ENCODE measurements at places on chromosomes 2 and 18.

- DNase-seq: no peak
Measured at GRCh38 chr2:221360742-221361141, 211.4 kb downstream of the EPHA4 start.

DNA sequence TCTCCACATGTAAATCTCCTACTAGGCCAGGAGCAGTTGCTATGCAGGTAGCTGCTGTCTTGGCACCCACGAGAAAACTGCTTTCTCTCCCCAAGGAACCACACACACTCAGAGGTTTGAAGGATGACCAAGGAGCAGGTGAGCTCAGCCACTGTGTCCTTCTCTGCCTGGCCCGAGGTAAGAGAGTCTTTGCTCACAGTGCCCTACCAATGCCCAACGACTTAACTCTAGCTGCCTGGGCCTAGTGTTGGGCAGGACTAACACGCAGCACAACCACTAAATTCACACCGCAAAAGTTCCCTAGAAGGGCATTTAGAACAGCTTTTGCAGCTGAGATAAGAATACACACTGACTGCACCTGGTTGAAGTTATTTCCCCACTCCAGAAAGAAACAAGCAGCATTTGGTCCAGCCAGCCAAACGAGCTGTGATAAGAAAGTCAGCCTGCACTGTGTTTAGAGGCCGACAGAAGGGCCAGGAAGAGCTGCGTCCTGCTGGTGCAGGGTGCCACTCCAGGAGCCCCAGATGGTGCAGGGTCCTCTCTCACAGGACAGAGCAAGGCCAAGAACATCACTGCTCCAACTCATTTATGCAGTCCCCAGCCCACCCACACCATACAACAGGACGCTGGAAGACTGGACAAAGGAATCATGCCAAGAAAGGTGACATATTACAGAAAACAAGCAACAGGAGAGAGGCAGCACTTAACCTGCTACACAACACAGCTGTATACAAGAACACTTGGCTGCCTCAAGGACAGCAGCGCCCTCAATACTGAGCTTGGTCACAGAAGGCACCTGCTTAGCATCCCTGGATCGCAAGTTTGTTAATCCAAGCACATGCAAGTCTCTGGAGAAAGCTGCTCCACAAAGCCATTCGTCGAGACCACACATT is 12.5 kb downstream of the HDLBP start:
- DNase-seq: no peak

DNA sequence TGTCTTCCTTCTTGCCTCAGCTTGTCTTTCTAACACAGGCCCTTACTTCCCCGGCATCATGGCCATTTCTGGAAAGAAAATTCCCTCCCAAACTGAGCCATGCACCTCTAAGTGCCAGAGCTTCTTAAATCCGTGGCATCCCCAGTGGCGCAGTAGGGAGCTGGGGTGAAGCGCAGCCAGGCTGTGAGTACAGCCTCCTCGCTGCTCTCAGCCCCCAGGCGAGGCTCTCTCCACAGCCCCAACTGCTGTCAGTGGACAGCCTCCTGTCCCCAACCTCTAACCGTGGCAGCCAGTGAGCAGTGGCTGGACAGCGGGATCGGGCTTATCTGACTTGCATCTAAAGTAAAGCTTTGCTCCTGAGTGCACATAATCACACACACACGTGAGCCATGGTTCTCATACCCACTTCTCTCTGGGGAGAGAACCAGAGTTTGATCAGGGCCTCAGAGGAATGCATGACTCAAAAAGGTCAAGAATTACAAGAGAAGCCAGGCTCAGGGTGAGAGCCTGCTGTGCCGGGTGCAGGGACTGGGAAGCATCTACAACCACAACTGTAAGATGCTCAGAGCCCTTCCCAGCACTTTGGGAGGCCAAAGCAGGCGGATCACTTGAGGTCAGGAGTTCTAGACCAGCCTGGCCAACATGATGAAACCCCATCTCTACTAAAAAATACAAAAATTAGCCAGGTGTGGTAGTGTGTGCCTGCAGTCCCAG is 50.7 kb downstream of the SFXN5 start:
- no peak for DNase-seq

- DNase-seq: no peak
Measured at GRCh38 chr2:111662039-111662770, 221.8 kb downstream of the ANAPC1 start.

DNA sequence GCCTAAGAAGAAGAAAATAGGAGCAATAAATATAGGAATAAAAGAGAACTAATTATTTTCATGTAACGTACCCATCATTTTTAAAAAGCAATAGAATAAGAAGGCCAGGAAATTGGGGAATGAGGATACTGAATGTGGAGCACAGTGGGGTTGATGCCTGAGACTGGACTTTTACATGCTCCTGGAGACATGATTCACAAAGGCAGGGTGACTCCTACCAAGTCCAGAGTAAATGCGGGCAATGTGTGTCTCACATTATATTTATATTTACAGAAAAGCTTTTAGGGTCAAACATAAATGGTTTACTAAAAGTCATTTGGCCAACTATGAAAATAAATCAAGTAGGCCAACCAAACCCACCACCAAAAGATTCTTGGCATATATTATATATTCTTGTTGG is 87.9 kb upstream of the COL5A2 start:
- no peak for DNase-seq

GRCh38 chr2:182148344-182148743 is 162.7 kb downstream of the PPP1R1C start:
- no peak for DNase-seq

DNA sequence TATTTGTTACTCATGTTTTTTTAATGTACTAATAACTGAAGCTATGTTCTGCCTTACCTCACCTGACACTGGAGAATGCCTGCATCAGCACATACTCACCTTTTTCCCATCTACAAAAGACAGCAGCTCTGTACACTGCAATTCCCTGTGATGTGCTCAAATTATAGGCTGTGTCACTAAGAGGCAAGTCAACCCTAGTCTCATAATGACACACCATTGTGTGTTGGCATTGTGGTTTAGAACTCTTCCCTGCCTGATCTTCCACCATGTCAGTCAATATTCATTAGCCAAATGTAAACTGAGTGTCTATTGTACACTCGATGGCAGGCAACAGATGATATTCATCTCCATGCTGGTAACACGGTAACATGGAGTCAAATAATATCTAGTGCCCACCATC is 332.1 kb upstream of the TCF4 start:
- no peak for DNase-seq

- no peak for DNase-seq
Measured at GRCh38 chr18:48321121-48321520, 88.1 kb downstream of the ZBTB7C start.

- DNase-seq: no peak
Measured at GRCh38 chr18:32891797-32892196, 119.0 kb upstream of the KLHL14 start.

DNA sequence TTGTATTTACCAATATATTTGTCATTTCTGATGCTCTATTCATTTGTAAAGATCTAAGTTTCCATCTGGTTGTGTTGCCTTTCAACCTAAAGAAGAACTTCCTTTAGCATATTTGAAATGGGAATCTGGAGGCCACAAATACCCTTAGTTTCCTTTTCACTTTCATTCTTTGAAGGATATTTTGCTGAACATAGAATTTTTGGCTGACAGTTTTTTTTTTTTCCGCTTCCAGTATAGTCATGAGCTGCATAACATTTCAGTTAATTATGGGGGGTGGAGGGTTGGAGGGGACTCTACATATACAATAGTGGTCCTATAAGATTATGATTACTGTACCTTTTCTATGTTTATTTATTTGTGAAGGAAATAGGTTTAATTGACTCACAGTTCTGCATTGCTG is 83.9 kb downstream of the CERS6 start:
- no peak for DNase-seq

DNA sequence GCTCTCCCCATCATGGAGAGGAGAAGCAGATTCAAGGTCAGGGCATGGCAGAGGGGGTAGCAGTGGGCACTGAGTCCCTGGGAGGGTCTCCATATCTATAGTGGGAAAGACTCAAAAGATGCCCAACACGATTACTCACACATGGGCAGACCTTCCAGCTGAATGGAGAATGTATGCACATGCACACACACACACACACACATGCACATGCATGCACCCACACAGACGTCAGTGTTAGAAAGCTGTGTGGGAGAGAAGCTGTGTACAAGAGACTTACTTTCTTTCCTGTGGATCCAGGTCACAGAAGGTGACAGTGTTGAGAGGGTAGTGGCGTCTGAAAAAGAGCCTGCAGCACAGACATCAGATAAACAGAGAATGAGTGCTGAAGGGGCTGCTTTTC is 194.5 kb downstream of the TNS1 start:
- DNase-seq: no peak

- peak; percentile 76 for DNase-seq
Measured at GRCh38 chr18:26468931-26469340, 79.4 kb downstream of the KCTD1 start.

DNA sequence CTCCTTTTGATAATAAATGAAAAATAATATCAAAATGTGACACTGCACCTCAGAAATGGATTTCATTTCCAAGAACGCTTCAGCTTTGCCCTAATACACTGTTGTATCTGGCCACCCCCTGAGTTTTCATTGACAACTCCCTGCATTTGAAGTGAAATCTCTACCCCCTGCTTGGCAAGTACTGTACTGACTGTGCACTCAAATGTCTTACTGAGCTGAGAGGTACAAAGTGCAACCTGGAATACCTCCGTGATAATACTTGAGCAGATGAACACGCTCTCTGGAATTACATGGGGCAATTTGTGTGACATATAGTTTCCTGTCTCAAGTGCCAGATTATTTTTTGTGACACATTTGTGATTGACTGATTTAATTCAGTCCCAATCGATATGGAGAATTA is 231.1 kb downstream of the LRP1B start:
- DNase-seq: no peak

DNA sequence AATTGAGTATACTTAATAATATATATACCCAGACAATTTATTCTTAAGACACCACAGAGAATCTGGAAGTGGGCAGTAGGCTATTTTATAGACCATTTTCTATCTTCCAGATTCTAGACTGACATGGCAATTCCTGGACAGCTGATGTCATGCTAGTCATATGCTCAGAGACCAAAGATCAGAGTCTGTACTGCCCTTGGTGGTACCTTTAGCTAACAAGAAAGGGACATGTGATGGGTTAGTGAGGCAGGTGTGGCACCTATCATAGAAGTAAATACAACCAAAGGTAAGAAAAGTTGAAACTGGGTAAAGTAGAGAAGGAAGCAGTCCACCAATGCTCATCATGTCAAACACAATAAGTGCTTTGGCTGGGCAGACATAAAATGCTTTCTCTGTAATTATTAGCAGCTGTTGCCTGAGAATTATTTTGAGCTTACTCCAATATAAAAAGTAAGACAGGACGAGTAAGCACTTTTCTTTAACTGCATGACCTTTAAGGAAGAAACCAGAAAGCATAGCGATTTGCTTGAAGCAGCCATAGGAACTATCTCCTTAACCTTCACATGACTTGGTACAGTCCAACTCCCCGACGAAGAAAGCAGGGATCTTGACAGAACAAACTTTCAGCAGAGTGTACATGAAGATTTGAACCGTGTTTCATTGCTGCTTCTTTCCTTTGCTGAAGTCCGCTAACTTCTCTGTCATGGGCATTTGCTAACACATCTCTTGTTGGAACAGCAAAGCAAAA is 47.1 kb downstream of the SLC40A1 start:
- no peak for DNase-seq

GRCh38 chr2:30287190-30287840 is 56.0 kb downstream of the LBH start:
- no peak for DNase-seq

DNA sequence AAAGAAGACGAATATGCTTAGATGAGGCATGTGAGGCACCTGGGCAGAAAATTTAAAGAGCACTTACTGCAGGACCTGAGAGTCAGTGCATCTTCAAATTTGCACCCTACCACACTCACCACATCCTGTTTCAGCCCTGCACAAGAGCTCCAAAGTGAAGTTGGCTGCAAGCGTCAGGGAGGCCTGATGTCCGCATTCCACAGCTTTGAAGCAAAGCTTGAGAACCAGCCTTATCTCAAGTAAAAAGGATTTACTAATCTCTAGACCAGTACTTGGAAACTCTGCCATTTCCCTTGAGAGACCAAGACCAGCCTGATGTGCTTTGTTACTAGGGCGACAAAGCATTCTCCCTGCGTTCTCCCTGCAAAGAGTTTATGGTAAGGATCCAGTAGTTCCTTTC is 3.4 kb upstream of the ASNSD1 start:
- DNase-seq: no peak

GRCh38 chr18:12393998-12394397 is 13.7 kb upstream of the PRELID3A start:
- no peak for DNase-seq

GRCh38 chr18:61236356-61237057 is 96.7 kb upstream of the CDH20 start:
- no peak for DNase-seq

DNA sequence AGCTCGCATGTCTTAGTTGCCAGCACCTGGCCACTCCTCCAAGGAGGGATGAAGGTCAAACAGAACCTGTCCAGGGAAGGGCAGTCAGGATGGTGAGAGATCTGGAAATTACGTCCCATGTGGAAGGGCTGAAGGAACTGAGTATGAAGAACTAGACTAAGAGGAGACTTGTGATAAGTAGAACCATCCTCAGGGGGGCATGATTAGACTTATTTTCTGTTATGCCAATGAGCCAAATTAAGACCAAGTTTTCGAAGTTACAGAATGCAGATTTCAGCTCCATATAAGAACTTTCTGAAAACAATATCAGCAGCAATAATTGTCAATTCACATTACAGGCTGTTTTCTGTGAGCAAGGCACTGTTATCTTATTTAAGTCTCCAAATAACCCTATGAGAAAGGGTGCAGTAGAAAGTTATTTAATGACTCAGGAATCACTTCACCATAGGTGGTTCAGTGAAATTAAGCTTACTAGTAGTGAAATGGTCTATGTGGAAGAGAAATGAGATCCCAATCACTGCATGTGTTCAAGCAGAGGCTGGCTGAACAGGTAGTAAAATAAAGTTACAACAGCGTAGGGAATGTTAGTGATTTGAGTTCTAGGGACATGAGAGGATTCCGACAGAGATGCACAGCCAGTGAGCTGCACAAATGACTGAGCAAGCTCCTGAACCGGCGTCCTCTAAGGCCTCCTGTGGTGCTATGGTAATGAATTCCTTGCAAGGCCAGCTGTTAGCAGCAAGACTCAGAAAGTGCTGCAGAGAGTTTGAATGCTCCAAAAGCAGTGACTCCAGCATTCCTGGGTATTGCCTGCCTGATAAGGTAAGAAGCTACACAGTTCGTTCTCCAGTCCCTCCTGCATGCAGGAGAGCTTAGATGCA is 4.5 kb upstream of the DYM start:
- peak; percentile 81 for DNase-seq

GRCh38 chr2:108925735-108926134 is 63.3 kb downstream of the EDAR start:
- DNase-seq: no peak

GRCh38 chr2:133504566-133505505 is 63.4 kb downstream of the NCKAP5 start:
- no peak for DNase-seq

GRCh38 chr2:69716555-69717120 is 25.3 kb upstream of the ANXA4 start:
- DNase-seq: no peak

- DNase-seq: no peak
Measured at GRCh38 chr2:53087262-53087873, 680.2 kb upstream of the CHAC2 start.

GRCh38 chr2:70620020-70620419 is 66.4 kb upstream of the TGFA start:
- DNase-seq: peak; percentile 68

- peak; percentile 54 for DNase-seq
Measured at GRCh38 chr2:132668987-132669907, 758 bp downstream of the LYPD1 start.

GRCh38 chr2:45765007-45765727 is 113.7 kb downstream of the PRKCE start:
- DNase-seq: no peak

- DNase-seq: no peak
Measured at GRCh38 chr2:205699515-205700289, 17.4 kb downstream of the NRP2 start.
